ENCODE measurements at places on chromosomes 6 and 20.
A peak's percentile ranks its signal among the peaks of the same experiment; 100 is the strongest.

GRCh38 chr6:90575267-90575666, 11.6 kb downstream of the MAP3K7 start:
- no peak for ATAC-seq

DNA sequence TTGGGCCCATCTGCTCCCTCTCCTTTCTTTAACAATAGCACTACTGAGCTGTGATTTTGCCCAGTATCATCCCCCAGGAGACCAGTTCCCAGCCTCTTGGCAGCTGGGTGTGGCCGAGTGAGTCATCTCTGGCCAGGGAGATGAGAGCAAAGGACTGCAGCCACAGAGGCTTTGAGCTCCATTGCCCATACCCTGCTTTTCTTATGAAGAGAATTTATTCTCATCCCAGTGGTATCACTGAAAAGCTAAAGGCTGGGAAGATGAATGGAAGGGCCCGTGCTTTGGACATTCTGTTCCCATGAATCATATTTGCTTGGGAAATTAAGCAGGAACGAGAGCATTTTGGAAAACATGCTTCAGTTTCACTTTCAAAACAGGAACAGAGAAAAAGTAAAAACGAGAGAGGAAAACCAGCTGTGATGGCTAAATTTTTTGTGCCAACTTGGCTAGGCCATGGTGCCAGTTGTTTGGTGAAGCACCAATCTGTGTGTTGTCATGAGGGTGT, 14.9 kb downstream of the CST3 start:
- peak; percentile 96 for ATAC-seq

DNA sequence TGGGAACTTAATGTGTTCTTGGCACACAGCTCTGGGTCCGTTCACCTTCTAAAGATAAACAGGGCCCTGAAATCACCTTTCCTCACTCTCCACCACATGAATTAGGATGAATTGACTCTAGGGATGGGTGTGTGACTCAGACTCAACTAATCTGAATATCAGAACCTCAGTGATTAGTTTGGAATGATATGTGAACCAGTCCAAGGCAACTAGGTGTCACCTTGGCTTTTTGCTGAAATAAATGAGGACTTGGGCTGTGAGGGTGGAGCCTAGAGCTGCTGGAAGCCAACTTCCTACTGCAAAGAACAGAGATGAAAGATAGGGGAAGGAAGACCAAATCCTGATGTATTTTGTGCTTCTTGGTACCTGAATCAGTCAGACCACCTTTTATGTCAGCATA, 132.0 kb upstream of the RNF24 start:
- ATAC-seq, result no peak

DNA sequence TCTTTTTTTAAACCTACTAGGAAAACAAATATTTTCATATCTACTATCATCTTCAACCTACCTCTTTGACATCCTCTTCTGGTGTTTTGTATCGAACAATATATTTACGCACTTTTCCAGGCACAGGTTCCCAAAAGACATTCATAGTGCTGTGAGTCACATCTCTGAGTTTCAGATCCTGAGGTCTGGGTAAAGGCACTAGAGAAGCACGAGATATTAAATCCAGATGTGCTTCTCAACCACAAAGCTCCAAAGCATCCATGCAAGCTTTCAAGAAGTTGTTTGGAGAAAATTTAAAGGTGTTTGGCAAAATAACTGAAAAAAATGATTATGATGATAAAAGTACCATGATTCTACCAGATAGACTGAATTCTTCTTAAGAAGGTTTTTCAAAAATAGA, 62.7 kb downstream of the COL12A1 start:
- no peak for ATAC-seq

GRCh38 chr6:41894366-41895299, 542 bp downstream of the USP49 start:
- ATAC-seq, result peak; percentile 65

DNA sequence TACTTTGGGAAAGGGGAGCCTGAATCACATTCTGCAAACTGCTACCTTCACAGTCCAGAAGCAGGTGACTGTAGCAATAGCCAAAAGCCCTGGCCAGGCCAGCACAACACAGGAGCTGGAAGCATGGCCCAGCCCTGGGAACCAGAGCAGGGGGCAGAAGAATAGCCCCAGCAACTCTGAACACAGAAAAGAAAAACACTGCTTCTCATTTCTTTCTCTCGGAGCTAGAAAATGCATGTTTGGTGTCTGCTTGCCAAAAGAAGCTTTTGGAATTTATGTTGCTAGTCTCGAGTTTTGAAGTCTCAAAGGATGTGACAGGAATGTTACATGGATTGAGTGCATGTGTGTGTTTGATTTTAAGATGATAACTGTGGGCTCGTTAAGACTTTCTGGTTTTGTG, 79.8 kb upstream of the SCAF8 start:
- ATAC-seq, result peak; percentile 76

DNA sequence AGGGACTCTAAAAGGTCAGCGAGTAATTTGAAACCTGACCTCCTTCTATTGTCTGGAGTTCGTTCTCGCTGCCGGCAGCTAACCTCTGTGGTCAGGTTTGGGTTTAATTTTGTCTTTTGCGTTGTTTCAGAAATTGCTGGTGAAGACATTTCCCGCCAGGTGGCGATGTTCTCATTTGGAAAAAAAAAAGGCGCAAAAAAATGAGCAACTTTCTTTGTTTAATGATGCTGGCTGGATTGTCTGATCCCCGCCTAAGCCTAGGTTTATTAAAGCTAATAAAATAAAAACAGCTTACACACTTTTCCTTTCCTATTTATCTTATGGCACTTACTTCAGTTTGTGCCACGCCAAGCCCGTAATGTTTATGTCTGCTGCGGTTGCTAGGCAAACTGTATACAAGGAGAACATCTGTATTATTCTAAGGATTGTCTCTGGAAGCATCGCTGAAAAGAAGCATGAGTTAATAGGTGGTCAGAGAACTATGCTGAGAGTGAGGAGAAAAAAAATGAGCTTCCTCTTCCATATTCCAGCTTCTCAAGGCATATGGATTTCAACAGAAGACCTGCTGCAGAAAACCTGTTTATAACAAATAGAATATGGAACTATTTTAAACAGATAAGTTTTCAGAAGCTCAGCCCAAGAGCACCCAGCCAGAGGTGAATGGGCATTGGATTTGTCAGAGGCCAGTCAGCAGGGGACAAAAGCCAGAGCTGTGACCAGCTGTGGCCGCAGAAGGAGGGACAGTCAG, 205.7 kb downstream of the DOK5 start:
- peak; percentile 43 for ATAC-seq

GRCh38 chr20:9399322-9399721, 115.1 kb upstream of the LAMP5 start:
- ATAC-seq, result no peak

- no peak for ATAC-seq
These were observed 567.8 kb downstream of the GRIK2 start for GRCh38 chr6:101961357-101961756.

DNA sequence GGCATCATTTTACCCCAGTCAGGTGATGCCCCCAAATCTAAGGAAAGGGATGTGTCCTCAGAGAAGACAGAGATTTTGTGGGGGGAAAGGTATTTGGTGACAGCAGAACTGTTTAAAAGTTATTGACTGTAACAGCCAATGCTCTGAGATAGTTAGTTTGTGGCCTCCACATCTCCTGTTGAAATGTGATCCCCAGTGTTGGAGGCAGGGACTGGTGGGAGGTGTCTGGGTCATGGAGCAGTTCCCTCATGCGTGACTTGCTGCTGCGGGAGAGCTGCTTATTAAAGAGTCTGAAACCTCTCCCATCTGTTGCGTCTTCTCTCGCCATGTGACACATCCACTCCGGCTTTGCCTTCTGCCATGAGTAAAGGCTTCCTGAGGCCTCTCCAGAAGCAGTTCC, 282.8 kb upstream of the FOXQ1 start:
- no peak for ATAC-seq

DNA sequence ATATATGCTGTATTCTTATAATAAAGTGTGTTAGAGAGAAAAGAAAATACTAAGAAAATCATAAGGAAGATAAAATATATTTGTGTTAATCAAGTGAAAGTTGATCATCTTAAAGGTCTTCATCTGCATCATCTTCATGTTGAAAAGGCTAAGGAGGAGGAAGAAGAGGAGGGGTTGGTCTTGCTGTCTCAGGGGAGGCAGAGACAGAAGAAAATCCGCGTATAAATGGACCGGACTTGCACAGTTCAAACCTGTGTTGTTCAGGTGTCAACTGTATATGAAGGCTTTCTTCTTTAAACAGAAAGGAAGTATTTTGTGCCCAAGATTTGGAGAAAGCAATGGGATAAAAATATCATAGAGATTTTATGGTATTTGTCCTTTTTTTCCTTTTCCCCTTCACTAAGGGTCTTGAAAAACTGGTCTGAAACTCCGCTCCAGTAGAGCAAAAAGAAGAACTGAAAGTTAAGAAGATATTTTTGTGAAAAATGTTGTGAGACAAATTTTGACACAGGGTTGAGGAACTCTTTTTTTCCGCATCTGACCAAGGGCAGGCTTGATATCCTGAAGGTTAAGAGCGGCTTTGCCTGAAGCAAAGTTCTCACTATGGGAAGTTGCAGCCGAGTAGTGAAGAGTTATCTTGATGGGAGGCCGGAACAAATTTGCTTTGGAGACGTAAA, 350.7 kb downstream of the LAMA2 start:
- ATAC-seq, result no peak

DNA sequence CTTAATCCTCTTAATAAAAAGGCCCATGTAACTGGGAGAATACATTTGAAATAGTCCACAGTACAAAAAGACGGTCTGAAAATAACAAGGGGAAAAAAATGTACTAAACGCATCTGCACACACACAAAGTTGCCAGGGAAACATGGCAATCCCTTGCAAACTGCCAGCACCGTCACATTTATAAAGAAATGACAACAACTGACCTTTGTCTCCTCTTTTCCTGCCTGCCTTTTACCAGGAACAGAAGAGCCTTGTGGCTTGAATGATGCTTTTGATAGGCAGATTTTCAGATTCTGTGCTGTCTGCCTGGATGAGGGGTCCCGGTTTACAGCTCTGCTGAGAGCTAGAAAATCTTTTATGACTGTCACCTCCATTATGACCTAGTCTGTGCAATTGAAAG, 308.6 kb upstream of the ZFP64 start:
- no peak for ATAC-seq

GRCh38 chr20:20358801-20359200, 9.1 kb upstream of the INSM1 start:
- no peak for ATAC-seq

DNA sequence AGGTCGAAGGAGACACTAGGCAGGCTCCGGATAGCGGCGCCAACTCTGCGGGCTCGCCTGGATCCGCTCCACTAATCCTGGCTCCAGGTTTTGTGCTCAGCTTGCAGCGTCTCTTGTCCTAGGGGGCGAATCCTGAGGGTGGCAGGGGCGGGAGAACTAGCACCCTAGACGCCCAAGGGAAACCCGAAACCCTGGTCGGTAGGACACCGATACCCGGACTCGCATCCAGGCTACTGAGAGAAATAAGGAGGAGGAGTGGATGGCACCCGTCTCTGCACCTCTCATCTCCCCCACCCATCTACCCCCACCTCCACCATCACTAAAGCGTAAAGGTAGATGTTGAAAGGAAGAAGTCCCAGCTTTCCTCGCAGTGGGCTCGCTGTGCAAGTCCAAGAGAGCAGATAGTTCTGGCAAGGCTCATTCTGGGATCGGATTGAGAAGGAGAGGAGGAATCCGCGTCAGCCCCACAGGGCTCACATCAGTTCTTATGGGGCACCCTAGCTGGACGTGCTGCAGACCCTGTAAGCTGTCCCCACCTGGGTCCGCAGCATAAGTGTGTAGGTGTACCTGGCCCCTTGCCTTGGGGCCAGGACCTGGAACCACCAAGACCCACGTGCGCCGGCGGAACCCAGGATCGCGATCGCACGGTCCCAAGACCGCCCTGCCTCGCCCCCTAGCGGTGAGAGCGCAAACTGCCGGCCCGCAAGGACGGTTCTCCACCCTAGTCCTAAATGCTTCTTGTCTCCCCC, 6.9 kb downstream of the SLC32A1 start:
- peak; percentile 91 for ATAC-seq

DNA sequence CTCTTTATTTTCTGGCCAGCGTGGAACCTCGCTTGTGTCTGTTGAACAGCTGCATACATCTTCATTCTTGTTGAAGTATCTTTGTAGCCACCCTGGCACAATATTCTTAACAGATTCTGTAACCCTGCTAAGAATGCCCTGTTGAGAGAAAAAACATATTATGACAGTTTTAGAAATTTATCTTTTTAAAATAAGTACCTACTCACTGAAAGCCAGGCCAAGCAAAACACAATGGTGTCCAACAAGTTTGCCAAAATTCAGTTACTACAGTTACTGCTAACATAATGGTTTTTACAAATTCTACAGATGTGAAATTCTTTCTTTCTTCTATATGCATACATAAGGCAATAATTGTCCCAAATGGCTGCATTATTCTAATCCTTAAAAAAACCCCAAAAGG, 18.2 kb downstream of the NUP153 start:
- no peak for ATAC-seq

GRCh38 chr6:47061309-47062300, 19.5 kb upstream of the ADGRF1 start:
- no peak for ATAC-seq

DNA sequence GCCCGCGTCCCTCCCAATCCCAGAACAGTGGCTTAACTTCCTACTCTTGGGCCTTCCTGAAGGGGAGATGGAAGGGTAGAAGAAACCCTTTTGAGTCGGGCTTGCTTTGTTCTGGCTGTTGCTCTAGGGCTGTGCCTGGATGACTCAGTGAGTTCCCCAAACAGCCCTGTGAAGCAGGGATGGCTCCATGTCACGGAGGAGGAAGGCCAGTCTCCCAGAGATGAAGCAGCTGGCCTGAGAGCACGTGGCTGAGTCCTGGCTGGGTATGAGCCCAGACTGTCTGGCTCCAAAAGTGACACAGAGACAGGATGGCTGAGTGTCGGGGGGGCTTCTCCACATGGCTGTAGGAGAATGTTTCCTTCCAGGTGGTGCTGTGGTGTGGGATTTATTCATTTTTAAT, 4.6 kb downstream of the SYTL3 start:
- ATAC-seq, result peak; percentile 91

GRCh38 chr6:9405369-9405768, 970.0 kb upstream of the SLC35B3 start:
- peak; percentile 52 for ATAC-seq

DNA sequence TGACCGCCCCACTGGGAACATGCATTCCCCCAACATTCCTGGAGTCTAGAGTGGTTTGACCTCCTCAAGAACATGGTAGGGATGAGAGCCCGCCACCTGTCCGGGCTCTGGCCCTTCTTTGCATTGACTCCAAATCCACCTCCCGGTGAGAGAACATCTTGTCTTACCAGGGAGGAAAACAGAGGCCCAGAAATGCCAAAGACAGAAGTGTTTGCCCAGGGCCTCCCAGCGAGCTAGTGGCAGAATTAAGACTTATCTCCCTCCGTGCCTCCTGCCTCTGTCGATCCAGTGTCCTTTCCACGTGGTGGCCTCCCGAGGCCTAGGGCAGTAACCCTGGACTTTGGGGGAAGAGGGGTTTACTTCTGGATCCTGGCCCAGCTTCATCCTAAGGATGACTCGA, 134.8 kb downstream of the JPH2 start:
- ATAC-seq, result no peak

DNA sequence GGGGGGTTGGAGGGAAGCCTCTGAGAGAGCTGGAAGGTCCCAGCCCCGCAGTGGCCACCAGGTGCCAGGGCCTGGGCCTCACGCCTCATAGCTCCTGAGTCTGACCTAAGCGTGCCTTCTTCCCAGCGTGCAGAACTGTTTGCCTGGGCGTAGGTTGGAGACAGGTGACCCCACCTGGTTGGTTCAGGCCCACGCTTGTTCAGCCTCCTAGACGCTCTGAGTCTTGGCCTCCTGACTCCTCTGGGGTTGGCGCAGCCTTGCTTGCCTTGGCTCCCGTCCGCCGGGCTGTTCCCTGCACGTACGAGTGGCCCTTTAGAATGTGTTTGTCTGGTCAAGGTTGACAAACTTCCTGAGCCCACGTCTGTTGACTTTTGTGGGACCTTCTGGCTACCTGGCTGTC, 70.8 kb downstream of the EYA2 start:
- ATAC-seq, result no peak
